ENCODE measurements at places on chromosomes 5 and 9.

- no peak for DNase-seq
Measured at GRCh38 chr5:35341189-35341588, 110.9 kb upstream of the PRLR start.

GRCh38 chr5:59146729-59147128, 563.9 kb downstream of the RAB3C start:
- no peak for DNase-seq

DNA sequence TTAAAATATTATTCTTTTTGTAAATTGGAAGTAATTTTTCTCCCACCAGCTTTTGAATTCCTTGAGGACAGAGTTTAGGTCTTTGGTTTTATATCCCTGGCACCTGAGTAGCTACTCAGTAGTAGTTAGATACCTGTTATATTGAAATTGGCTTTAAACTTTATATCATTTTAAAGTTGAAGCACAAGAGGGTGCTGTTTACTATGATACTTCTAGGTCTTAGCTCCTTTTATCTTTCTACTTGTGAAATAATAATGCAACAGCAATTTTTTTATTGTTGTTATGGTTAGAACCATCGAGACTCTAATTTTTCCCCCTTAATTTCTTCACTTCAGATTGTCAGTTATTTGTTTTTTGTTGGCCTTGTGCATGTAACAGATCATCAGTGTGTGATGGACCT, 46.3 kb downstream of the AP3S1 start:
- DNase-seq: peak; percentile 16

DNA sequence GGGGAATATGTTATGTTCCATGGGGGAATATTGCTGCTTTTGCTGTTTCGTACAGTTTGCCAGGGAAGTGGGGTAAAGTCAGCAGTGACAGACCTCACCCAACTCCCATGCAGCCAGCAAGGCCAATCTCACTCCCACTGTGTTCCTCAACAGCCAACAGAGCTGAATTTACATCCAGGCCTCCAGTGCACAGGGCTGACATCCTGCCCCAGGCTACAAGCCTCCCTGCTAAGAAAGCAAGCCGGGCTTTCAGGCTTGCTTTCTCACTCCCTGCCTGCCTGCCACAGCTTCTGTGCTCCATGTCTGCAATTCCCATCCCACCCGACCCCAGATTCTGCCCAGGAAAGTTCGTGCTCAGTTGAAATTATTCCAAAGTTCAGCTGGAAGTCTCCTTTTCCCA, 25.5 kb upstream of the SNCAIP start:
- no peak for DNase-seq

GRCh38 chr5:136036293-136036911, 7.6 kb downstream of the TGFBI start:
- DNase-seq: no peak

Data from dermis blood vessel endothelial cell (primary cell).